ENCODE measurements at places on chromosomes 6 and 20. TPM values are rescaled to one million over a fixed set of nuclear protein-coding genes. Genes with fewer than 3 reads are reported as not detected.

KCNK5 gene
- total RNA-seq = 4.2 TPM

JPH2 gene
- not detected for total RNA-seq

FILIP1 gene
- not detected for total RNA-seq

GNAS-AS1 gene
- 0.96 TPM for total RNA-seq

MAP3K5 gene
- total RNA-seq = 23.4 TPM

SALL4 gene
- not detected for total RNA-seq

MTFR2 gene
- 23.9 TPM for total RNA-seq

RAB32 gene
- 0.23 TPM for total RNA-seq

LAMA2 gene
- 0.05 TPM for total RNA-seq

PTK7 gene
- total RNA-seq = 1.3 TPM

TAGAP gene
- 67.9 TPM for total RNA-seq

RBBP8NL gene
- not detected for total RNA-seq

ZKSCAN3 gene
- total RNA-seq = 6.2 TPM

GSTA3 gene
- total RNA-seq = not detected

ISM1 gene
- total RNA-seq = 1.3 TPM

LHFPL5 gene
- not detected for total RNA-seq

CLPSL1 gene
- not detected for total RNA-seq

LGSN gene
- total RNA-seq = not detected

SLC24A3 gene
- total RNA-seq = not detected

RPRD1B gene
- total RNA-seq = 35.9 TPM

CDSN gene
- not detected for total RNA-seq

ADGB gene
- not detected for total RNA-seq

CGA gene
- total RNA-seq = not detected

CPXM1 gene
- not detected for total RNA-seq

DCBLD1 gene
- 3.7 TPM for total RNA-seq

DSP gene
- total RNA-seq = 0.04 TPM

CST1 gene
- not detected for total RNA-seq

C20orf202 gene
- total RNA-seq = not detected

Data from activated CD4-positive, alpha-beta T cell treated with anti-CD3 and anti-CD28 coated beads, Interleukin-2, amount 10 ng/mL, durations not matched to agents 7 days and 5 days (primary cell).